NCI-H1694 treated with DMSO at 0.1 percent for 48 hours (cell line): ENCODE measurements at places on chromosomes 11 and 22.

DNA sequence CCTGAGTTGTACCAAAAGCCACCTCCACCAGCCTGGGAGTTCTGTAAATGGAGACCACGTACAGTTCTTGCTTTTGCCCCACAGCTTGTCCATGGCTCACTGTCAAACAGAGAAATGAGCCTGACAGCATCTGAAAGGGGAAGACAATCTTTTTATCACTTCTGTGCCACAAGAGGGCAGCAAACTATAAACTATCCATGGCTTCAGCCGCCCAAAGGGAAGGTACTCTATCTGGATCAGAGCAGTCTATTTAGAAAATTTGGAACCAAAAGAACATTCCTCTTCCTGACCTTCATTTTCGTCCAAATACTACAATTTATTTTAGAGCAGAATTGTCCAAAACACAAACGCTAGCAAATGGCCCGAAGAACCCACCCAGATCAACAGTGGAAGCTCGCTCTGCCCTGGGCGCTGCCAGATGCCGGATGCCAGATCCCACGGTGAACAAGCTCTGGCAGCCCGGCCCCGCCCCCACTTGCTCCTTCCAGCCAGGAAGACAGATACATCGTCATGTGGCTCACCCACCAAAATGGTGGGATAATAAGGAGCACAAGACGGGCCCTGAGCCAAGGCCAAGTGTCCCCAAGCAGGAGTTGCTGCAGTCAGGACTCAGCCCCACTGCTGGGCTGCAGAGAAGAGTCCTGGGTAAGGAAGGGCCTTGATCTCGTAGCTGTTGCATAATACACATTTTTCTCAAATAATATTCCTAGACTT is 23.9 kb upstream of the SCGB1A1 start:
- DNase-seq = peak; percentile 83

DNA sequence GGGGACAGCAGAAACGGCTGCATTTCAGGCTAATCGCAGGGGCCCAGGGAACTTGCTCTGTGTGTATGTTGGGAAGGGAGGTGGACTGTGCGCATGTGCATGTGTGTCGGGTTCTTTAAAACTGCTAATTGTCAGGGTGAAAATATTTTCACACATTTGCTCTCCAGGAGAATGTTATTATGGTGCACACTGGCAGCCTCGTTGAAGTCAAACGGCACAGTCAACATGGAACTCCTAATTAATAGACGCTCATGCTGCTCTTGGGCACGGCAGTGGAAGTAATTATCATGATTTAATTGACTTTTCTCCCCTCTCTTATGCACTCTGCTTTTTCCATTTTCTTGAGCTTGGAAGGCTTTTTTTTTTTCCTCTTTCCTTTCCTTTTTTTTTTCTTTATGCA is 92.6 kb downstream of the TSPAN18 start:
- DNase-seq = no peak

- DNase-seq = no peak
Observed at GRCh38 chr11:61751384-61751783, 1.1 kb upstream of the MYRF start.

DNA sequence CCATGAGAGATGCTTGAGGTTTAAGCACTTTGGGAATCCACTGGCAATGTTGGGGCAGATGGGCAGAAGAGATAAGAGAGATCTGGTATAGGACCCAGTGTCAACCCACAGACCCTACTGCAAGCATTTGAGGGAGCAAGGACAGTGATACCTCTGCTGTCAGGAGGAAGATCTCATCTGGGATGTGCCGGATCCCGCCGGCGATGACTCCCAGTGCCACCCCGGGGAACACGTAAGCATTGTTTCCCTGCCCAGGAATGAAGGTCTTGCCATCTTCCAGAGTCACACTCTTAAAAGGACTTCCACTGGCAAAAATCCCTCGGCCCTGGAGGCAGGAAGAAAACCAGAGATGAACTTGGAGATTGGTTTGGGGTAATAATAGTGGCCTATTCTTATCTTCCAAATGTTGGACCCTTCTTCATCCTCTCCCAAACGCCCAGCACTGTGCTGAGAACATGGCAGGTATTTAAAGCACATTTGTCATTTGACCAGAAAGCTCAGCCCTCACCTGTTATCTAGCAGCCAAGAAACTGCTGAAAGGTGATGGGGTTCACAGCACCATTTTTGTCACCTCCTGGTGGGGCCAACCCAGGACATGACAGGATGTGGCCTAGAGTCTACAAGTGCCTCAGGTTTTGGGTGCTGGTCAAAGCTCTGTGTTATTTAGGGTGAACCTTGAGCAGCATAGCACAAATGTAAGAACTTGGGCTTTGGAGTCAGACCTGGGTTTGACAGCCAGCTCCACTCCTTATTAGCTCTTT is 71.7 kb downstream of the CCDC81 start:
- DNase-seq = no peak
